ENCODE measurements at places on chromosomes 1 and 21.
A peak's percentile ranks its signal among the peaks of the same experiment; 100 is the strongest.

- peak; percentile 85 for DNase-seq
Measured at GRCh38 chr1:161726473-161727255, 5.3 kb downstream of the FCRLB start.

- DNase-seq, result no peak
Measured at GRCh38 chr1:156775799-156776198, 8.5 kb downstream of the PRCC start.

DNA sequence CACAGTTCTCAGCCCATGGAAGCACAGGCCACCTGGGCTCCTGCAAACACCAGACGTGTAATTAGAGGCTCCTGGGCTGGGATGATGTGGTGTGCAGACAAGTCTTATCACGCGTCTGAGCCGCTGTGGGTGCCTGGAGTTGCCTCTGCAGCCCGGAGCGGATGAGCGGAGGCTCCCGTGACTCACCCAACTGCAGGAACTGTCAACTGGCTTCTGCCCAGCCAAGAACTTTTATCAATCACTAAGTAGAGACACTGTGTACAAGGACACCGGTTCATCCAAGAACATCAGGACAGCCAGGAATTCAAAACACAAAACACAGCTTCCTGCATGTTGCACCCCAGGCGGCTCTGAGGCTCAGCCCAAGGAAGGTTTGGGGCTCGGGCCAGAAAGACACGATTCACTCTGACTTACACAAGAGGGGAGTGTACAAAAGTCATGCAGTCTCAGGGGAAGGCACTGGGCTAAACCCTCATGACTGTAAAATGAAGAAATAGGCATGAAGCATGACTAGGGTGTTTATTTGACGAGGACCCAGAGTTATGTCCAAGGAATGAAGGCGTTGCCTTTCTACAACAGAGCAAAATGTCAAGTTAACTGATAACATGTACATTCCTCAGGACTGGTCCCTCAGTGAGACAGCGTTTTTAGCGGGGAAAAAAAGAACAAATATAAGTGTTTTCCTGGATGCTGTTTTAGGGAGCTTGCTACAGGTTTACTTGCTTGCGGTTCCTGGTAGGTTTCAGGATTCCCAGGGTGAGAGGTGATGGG lies 21.1 kb downstream of the ERRFI1 start:
- DNase-seq, result peak; percentile 80

DNA sequence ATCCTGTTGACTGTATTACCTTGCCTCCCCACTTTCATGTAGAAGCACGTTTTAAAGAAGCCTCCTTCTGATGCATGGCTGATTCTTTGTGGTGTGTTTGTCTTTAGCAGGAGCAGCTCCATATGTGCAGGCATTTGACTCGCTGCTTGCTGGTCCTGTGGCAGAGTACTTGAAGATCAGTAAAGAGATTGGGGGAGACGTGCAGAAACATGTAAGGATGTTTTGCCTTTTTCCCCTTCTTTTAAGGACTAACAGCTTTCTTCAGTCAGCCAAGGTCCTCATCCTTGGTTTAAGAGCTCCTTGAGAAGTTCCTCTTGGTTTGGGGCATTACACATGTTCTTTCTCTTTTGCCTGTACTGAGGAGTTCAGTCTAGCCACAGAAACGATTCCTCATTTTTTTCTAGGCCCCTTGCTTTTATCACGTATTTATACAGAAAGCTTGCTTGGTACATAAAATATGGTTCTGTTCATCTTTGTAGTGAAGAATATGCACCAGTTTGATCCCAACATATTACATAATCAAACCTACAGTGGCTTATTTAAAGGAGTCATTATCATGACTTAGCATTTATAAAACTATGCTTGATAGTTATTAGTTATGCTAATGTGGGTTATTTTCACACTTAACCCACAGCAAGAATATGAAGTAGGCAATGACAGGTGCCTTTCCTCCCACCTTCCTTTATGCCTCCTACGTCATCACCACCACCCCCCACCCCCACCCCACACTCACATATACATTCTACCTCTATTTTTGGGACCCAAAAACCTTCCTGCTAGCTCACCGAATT lies 19.6 kb downstream of the CAP1 start:
- no peak for DNase-seq

GRCh38 chr21:45149021-45149420 lies 74.6 kb downstream of the ADARB1 start:
- no peak for DNase-seq

DNA sequence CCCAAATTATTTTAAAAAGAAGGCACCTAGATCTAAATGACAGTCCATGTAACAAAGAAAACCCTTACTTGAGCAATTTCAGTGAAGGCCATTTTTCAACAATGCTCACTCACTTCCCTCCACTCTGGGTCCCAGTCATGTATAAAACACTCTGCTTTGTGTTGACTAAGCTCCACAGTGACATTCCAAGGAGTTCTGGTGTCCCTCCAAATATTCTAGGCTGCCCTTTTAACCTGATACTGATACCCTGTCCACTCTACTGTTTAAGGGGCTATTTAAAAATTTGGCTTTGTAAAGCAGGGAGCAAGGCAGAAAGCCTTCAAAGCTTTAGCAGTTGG lies 73.6 kb downstream of the GNG12 start:
- DNase-seq, result no peak

GRCh38 chr1:29406814-29407213 lies 170.5 kb downstream of the PTPRU start:
- no peak for DNase-seq

DNA sequence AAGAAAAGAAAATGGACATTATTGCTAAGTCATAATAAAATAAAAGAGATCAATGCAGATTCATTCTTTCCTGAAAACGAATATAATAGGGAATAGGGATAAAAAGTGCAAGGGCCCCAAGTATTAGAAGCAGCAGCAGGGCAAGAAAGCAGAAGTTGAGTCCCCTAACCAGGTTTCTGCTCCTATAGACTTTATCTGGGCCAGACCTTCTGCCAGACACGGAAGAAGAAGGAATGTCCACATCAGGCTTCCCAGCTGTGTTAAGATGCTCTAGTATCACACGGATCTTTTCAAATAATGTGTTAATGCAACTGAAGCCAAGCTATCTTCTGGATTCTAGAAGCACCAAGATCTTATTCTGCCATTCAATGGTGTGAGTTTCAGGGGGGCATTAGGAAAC lies 26.9 kb downstream of the CD244 start:
- no peak for DNase-seq
